Activated T-helper 17 cell treated with anti-CD3 and anti-CD28 coated beads, Interleukin-2, amount 50 U/mL, for 72 hours (primary cell): ENCODE measurements at places on chromosomes 4 and X.

DNA sequence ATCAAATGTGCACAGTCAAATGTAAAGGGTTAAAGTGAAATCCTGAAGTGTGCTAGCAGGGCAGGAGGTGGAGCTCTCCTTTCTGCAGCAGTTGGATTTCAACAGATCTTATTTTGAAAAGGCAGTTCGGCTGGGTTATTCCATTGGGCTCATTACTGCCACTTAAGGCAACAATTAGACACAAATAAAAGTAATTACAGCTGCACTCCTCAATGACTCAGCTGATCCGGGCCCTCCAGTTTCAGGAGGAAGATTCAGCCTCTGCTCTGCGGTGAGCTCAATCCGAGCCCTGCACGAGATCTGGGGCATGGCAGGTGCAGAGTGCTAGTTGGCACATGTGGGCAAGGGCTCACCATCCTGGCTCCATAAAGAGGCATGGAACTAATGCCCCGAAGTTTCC, 85.4 kb downstream of the PHKA2 start:
- ATAC-seq = no peak

DNA sequence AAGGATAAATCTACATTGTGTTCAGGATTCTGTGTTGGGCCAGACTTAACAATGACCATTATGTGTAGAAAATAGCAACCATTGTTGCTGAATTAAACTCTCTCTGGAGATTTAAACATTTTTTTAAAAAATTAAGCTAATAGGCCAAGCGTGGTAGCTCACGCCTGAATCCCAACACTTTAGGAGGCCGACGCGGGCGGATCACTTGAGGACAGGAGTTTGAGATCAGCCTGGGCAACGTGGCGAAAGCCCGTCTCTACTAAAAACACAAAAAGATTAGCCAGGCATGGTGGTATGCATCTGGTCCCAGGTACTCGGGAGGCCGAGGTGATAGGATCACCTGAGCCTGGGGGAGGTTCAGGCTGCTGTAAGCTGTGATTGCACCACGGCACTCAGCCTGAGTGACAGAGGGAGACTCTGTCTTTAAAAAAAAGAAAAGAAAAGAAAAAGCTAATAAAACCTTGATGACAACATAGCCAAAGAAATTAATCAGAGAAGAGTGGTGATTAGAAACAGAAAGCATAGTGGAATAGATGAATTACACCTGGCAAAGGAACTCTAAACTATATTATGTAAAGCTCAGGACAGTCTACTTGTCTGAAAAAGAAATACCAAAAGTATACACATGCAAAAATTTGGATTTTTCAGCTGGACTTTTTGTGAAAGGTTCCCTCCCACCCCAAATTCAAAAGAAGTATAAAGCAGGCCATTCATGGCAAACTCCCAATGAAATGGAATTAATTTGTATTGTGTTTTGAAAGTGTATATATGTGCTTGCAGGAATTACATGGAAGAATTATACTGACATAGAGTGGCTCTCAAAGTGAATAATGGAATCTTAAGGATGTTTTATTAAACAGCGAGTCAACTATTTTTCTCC, 21.9 kb downstream of the PLS3 start:
- no peak for ATAC-seq

- ATAC-seq = no peak
Observed at GRCh38 chr4:167218022-167218608, 16.2 kb downstream of the SPOCK3 start.

- ATAC-seq = no peak
Observed at GRCh38 chr4:63607169-63607872, 801.9 kb downstream of the TECRL start.

GRCh38 chr4:144687466-144687865, 41.5 kb downstream of the HHIP start:
- no peak for ATAC-seq

DNA sequence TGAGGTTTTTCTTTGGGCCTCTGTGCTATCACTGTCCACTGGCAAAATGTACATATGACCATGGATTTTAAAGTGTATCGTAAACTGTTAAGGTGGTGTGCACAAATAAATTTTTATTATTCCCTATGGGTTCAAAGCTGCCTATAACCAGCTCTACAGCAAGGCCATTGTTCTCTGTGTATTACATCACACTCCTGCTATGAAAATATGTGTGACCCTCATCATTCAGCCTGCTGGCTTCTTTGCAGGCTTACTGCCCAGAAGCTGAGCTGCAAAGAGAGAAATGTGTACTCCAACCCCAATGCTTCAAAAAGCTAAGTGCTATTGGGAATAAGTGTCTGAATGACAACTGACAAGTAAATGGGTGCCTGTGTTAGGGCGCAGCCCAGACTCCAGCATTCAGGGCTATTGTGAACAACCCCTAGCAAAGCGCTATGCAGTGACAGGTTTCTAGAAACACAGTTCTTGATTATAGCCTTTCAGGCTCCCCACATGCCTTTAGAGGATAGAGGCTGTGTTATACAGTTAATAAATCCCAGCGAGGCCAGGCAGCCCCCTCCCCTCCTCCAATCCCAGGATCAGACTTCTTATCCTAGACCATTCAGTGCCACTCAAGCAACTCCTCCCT, 220.4 kb upstream of the RADX start:
- ATAC-seq = no peak

DNA sequence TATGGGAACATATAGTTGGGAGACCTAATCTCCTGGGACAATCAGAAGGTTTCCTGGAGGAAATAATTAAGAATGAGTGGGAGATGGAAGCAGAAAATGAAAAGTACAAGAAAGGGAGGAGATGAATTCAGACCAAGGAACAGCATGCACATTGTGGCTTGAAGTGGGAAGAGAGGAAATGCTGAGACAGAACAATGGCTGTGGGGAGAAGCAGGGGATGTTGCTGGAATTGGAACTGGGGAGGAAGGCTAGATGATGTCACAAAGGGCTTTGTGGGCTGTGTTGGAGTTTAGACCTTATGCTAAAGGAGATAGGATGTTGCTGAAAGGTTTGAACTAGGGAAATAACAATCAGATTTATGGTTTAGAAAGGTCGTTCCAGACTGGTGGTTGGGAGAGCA, 119.5 kb upstream of the DIPK2B start:
- no peak for ATAC-seq

- no peak for ATAC-seq
Observed at GRCh38 chr4:47829438-47829837, 8.4 kb downstream of the CORIN start.

- peak; percentile 40 for ATAC-seq
Observed at GRCh38 chr4:95155759-95156451, 392.9 kb downstream of the UNC5C start.

DNA sequence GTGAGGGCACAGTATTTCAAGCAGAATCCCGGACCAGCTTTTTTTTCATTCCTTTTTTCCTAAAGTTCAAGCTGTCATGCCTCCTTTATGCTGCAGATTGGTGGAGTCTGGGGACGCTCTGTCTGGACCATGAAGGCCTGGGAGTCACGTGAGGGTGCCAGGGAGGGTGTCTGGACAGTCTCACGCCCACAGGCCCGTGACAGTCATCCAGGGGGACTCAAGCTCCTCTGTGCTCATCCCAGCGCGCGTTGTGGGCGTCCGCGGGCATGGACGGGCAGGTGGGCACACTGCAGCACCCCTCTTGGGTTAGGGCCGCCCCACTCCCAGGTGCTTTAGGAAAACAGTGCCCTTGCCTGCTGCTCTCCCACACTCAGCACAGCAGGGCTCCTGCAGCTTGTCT, 4.8 kb downstream of the CPZ start:
- no peak for ATAC-seq
